Diencephalon (tissue), 1 donor: ENCODE measurements at places on chromosomes 6 and 20. TPM values are rescaled to one million over a fixed set of nuclear protein-coding genes. Genes with fewer than 3 reads are reported as not detected.

The SCGN gene
- total RNA-seq, result 13.8 TPM

The OR12D3 gene
- not detected for total RNA-seq

The LIN28B gene
- total RNA-seq, result 4.2 TPM

The MUC21 gene
- total RNA-seq, result not detected

The MCUR1 gene
- total RNA-seq, result 30.2 TPM

The NOX3 gene
- total RNA-seq, result not detected

The SIRPB1 gene
- 1.2 TPM for total RNA-seq

The EXOC2 gene
- 52.1 TPM for total RNA-seq

The FAXC gene
- total RNA-seq, result 44.8 TPM

The TMC2 gene
- 3.5 TPM for total RNA-seq

The KCNQ2 gene
- 188 TPM for total RNA-seq

The OLIG3 gene
- total RNA-seq, result 0.23 TPM

The CRISP3 gene
- total RNA-seq, result not detected

The PRL gene
- total RNA-seq, result 0.23 TPM

The ANGPT4 gene
- 0.23 TPM for total RNA-seq

The ARHGAP40 gene
- total RNA-seq, result not detected

The LRRC73 gene
- total RNA-seq, result 5.3 TPM

The OGFR gene
- total RNA-seq, result 20.5 TPM

The LIME1 gene
- total RNA-seq, result 3.5 TPM

The SSTR4 gene
- total RNA-seq, result 2.1 TPM

The BACH2 gene
- 20.3 TPM for total RNA-seq

The EPB41L1 gene
- 133 TPM for total RNA-seq
